ENCODE measurements at places on chromosomes 4 and X.

DNA sequence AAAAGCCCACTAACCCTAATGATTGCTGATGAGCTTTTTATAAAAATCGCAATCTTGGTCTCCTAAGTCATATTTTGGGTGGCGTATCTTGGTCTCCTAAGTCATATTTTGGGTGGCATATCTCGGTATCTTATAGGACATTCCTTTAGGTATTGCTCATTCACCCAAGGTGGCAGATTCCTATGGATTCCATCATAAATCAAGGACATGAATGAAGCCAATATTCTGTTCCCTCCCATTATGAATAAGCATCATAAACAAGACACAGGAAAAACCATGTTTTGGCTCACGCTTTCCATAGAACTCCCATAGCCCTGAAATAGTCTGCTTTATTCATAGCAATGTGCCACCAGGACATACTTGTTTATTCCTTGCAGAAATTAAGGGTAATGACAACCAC is 95.0 kb upstream of the CD99 start:
- no peak for DNase-seq

DNA sequence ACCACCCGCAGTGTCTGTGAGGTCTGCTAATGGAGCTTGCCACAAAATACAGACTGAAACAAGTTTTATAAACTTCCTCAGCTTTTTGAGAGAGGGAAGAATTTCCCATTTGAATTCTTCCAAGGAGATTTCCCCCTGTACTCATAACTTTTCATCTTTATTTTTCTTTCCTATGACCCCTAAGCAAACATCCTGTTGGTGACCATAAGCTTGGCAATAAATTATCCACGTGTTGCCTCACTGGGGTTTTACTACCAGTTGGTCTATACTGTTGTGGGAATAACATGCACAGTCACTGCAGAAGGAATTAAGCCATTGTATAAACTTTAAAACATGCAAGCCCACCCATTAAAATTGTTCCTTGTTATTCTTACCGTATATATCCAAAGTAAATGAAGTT is 86.2 kb downstream of the SLC39A8 start:
- DNase-seq = no peak

- no peak for DNase-seq
Measured at GRCh38 chr4:75722417-75722816, 2.0 kb upstream of the USO1 start.

DNA sequence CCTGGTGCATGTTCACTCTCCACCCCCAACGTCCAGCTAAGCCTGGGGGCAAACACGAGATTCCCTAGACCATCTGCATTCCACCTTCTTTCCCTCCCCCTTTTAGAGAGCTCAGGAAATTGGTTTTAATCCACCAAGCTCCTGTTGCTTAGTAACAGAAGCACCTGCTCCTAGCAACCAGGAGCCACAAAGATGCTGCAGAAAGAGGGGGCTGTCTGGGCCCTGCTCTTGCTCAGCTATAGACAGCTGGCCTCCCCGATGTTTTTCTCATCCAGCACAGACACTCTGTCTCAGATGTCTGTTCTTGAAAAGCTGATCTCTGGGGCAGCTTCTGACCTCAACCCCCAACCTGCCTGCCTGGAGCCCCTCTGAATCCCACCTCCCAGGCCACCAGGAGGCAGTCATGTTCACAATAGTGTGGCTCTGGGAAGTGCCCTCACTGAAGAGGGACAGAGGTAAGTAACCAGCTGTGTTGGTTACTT is 71.5 kb downstream of the SLC16A2 start:
- DNase-seq = peak; percentile 16

DNA sequence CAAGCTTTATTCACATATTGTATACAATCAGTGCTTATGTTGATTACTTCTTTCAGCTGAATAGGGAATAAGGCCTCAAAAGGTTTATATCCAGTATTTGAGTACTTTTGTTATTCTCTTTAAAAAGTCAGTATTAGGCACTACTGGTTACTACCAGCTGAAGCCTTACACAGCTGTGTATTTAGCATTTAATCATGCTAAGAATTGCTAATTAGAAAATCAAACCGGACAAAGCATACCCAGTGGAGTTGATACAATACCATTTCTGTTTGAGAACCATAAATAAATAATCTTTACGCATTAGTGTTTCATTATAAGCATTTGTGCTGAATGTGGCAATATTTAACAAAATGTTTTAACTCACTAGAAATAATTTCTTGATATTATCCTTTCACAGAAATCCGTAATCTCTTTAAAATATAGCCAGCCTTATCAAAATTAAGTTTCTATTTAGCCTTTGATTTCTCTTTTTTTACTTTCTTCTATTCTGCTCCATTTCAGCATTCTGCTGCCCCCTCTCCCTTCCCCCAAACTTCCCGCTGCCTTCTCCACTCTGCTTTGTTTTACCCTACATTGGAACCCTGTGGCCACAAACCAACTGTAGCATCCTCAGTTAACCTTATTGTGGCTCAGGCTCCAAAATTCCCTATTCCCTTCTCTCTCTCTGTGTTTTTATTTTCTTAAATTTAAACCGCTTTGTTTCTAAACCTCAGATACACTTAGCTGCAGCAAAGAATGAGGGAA is 37.8 kb downstream of the UGT8 start:
- no peak for DNase-seq

GRCh38 chr4:188363196-188363595 is 224.0 kb downstream of the TRIML1 start:
- DNase-seq = no peak

DNA sequence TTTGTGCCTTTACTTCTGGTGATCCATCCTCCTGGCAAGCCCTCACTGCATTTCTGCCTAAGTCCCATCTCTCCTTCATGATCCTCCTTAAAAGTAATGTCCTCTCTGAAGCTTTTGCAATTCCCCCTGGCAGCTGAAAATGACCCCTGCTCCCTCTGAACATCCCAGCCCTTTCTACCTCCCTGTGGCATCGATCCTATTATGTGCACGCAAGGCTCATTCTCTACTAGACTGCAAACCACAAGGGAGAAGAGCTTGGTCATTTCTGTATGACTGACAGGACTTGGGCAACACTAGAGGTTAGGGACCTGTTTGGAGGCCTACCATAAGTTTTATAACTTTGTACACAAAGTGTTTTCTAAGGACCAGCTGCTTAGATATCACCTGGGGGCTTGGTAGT is 50.8 kb upstream of the RAP2C start:
- no peak for DNase-seq

- DNase-seq = no peak
Measured at GRCh38 chr4:164011791-164012190, 517.3 kb downstream of the TMA16 start.

GRCh38 chr4:78222575-78223186 is 165.6 kb downstream of the FRAS1 start:
- DNase-seq = no peak

GRCh38 chr4:27094783-27095182 is 234.1 kb downstream of the STIM2 start:
- no peak for DNase-seq

- peak; percentile 41 for DNase-seq
Measured at GRCh38 chr4:87228262-87228860, 7.9 kb upstream of the KLHL8 start.

GRCh38 chr4:2047031-2047660 is 12.0 kb upstream of the NAT8L start:
- DNase-seq = no peak

GRCh38 chr4:145043306-145043705 is 54.7 kb downstream of the ANAPC10 start:
- DNase-seq = no peak

GRCh38 chr4:13860126-13860525 is 232.6 kb upstream of the BOD1L1 start:
- DNase-seq = peak; percentile 32

- peak; percentile 5 for DNase-seq
Measured at GRCh38 chrX:38561951-38562719, 793 bp downstream of the TSPAN7 start.

- no peak for DNase-seq
Measured at GRCh38 chr4:4341861-4342650, 44.8 kb upstream of the NSG1 start.

- no peak for DNase-seq
Measured at GRCh38 chrX:67953658-67954057, 409.8 kb downstream of the AR start.

DNA sequence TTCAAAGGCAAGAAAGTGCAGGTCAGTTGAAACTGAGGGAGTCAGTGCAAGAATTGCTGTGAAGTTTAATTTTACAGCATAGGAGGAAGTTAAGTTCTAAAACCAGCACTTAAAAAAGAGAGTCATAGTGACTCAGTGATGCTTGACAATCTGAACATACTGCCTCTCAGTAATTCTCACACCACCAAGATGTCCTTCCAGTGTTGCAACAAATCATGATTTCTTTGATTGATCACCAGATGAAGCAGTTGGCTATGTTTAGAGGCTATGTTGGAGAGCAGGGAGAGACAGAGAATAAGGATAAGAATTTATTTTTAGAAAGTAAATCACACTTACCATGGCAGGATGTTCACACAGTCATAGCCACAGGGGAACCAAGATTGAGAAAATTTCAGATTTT is 13.2 kb downstream of the TRIM2 start:
- DNase-seq = no peak

- DNase-seq = no peak
Measured at GRCh38 chr4:106032851-106033286, 137.6 kb downstream of the NPNT start.

GRCh38 chr4:153207567-153207966 is 3.3 kb downstream of the TRIM2 start:
- peak; percentile 35 for DNase-seq

- DNase-seq = no peak
Measured at GRCh38 chr4:42615131-42615763, 41.7 kb downstream of the ATP8A1 start.

- DNase-seq = no peak
Measured at GRCh38 chr4:172691552-172691951, 477.1 kb upstream of the GALNT7 start.

DNA sequence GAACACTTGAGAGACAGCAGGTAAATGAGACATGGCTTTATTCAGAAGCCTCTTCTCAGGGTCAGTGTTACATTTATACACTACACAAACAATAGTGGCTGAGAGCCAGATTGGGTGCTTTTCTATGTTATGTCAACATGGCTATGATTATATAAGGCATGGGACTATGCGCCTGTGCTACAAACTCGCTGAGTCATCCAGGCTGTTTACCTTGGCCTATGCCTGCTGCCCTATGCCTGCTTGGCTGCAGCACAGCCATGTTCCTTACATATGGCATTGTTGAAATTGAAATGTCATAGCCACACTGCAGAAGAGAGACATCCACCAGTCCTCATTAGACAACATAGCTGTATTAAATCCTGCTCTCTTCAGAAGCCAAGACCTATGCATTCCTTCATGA is 236.3 kb upstream of the NWD2 start:
- peak; percentile 2 for DNase-seq

- no peak for DNase-seq
Measured at GRCh38 chrX:24899391-24899790, 116.4 kb downstream of the ARX start.

- DNase-seq = no peak
Measured at GRCh38 chr4:162699629-162700028, 467.1 kb downstream of the NAF1 start.

DNA sequence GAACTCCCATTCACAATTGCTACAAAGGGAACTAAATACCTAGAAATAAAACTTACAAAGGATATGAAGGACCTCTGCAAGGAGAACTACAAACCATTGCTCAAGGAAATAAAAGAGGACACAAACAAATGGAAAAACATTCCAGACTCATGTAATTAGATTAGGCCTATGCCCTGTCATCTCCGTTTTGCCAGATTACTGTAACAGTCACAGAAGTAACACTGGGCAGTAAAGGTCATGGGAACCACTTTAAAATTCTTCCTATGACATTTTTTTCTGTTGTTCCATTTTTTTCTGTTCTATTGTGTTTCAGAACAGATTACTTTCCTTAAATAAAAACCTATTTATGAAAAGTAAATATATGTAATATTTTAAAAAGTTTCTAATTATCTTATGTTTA is 199.4 kb upstream of the CENPE start:
- DNase-seq = no peak

DNA sequence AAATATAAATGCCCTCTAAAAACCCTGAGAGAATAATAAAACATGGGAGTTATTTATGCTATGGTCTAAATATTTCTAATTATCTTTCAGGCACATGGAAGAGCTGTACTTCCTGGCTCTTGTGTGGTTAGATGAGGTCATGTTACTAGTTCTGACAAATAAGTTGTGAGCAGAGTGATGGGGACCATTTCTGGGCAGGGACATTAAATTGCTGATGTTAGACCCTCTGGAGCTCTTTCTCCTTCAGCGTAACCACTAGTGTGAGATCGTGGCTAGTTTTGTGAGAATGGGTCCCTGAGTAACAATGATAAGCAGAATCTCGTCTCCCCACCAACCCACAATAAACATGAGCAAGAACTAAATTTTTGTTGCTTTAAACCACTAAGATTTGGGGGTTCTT is 108.0 kb downstream of the MAML3 start:
- peak; percentile 84 for DNase-seq

DNA sequence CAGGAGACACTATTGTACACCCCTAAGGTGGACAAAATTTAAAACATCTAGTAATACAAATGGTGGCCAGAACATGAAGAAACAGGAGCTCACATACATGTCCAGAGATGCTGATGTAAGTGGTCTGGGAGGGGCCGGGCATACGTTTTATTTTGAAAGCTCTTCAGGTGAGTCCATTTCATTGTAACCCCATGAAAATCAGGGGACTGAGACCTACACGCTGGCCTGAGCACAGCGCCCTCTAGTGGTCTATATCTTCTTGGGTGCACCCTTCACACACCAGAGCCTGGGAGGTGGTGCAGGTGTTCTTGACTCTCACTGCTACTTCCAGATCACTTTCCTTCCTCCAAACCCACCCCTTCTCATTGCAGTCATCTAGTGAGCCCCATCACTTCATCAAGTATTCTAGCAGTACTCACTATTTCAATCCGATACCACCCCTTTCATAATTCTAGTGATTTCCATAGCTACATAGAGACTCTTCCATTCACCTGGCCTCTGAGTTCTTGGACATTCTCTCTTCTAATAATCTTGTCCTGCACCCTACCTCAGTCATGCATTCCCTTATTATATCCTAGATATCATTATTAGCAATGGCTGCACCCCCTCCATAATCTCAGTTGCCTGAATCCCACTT is 4.3 kb upstream of the TLR6 start:
- peak; percentile 80 for DNase-seq

DNA sequence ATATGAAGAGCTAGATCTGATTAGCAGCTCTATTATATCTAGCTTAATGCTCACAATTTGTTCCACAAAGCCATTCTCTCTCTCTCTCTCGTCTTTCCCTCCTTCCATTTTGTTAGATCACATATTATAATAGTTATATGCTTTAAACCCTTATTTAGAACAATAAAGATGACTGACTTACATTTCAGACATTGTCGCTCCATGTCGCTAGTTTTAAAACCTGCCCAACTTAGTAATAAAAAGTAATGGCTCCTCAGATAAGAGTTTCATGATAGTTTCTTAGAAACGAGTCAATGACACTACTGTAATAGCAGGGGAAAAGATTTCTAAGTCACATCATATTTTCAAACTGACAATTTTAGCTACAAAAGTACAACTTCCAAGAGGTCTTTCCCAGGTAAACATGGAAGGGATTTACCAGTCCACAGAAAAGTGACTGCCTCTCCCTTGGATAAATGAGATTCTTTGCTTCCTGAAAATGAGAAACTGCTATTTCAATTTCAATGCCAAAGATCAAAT is 38.5 kb upstream of the YTHDC1 start:
- no peak for DNase-seq
